NCI-H1417 treated with DMSO at 0.1 percent for 48 hours (cell line): ENCODE measurements at places on chromosomes 3 and 15.

DNA sequence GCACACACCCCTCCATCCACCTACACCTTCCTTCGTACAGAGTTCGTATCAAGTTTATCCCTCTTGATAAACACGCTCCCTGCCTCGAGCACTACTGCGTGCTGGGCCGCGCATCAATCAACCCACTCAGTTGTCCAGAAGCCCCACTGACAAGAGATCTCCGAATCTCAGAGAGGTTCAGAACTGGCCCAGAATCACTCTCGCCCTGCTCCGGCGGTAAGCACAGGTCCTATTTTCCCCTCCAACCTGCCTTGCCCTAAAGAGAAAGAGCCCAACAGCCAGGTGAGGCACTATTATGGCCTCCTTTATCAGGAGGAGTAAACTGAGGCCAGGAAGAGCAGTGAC, 494 bp upstream of the NISCH start:
- DNase-seq, result no peak

- DNase-seq, result no peak
Measured at GRCh38 chr3:25895443-25895842, 105.6 kb downstream of the OXSM start.

DNA sequence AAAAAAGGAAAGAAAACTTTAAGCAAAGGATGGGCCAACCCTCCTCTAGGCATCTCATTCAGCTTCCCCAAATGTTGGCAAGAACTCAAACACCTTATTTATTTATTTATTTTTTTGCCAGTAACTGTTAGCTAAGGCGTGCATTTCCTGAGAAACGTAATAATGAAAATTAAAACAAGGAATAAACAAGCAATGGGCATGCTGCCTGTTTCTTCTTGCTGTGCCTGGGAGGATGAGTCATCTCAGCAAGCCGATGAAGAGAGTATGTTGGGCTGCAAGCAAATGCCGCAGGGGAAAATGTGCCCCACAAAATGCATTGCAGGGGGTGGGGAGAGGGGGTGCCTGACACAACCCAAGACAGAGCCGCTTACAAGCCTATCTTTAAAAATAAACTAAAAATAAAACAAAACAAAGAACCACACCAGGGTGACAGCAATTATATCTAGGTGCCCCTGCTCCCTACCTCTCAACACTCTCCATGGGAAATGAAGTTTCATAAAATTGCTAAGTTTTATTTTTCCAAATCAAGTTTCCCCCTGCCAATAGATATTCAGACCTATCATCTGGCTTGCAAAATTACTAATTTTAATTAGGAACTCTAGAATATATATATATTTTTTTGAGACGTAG, 40.3 kb downstream of the EIF4E3 start:
- no peak for DNase-seq

DNA sequence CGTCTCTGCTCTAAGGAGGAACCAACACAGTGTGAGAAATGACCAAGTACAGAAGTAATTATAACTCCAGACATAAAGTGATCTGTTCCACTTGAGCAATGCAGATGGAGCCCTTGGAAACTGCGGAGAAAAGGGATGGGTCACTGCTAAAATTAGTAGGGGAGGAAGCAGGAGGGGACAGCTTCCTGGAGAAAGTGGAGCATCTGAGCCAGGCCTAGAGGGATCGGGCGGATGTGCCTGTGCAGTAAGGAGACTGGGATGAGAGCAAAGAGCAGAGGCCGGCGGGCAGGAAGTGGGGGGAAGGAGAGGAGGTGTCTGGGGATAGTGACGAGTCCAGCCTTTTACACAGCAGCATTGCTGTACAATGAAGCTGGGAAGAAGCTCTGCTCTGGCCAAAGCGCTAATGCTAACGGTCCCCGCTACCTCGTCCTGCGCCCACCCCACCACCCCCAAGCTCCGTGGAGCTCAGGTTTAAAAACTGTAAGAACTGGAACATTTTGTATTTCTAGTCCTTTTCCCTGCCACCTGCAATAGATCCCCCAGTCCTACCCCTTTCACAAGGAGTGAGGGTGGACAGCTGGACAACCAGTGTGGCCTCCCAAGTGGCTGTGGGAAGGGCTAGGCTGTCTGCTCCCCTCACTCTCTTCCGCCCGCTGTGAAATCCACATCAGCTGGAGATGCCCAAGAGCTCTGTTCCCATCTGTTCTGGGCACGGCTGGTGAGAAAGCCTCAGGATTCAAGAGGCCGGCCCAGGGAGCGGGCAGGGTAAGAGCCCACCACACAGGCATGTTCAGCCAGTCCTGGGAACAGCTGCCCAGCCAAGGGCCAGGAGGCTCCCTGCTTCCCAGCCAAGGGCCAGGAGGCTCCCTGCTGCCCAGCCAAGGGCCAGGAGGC, 53.0 kb upstream of the HES1 start:
- DNase-seq, result no peak

- DNase-seq, result no peak
Measured at GRCh38 chr3:31634476-31634875, 101.8 kb downstream of the STT3B start.
